ENCODE measurements at places on chromosomes 13 and 19. TPM values are rescaled to one million over a fixed set of nuclear protein-coding genes. Genes with fewer than 3 reads are reported as not detected.

CACNG6 gene
- not detected for polyA plus RNA-seq

LRRC4B gene
- polyA plus RNA-seq = 2.0 TPM

C13orf42 gene
- not detected for polyA plus RNA-seq

DNA sequence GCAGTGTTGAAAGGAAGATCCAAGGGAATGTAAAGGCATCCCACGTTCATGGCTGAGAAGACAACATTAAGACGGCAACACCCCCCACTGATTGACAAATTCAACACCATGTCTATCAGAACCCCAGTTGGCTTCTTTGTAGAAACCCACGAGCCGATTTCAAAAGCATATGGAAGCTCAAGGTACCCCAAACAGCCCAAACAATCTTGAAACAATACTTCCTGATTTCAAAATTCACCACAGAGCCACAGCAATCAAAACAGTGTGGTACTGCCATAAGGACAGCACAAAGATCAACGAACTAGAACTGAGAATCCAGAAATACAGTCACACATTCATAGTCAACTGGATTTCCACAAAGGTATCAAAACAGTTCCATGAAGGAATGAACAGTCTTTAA, 6.2 kb downstream of the MIER2 start:
- no peak for DNase-seq

- no peak for DNase-seq
Observed at GRCh38 chr19:28489776-28490175, 723.2 kb downstream of the UQCRFS1 start.

DNA sequence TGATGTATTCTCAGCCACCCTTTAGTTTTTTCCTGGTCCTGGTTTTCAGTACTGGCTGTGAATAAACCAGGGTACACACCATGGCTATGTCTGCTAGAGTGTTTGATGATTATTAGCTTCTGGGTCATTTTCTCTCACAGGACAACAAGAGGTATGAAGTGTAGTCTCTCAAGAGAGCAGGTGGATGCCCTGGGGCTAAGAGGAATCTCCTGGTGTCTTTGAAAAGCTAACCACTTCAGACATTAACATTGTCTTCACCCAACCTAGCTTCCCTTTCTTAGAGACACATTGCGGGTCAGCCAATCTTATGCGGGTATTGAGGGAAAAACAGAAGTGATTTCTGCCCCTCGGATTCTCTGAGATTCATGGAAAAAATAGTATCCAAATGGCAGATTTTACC, 1.6 kb downstream of the ZNF730 start:
- no peak for DNase-seq

- DNase-seq = no peak
Observed at GRCh38 chr19:32415246-32415645, 9.7 kb downstream of the DPY19L3 start.

GRCh38 chr13:94829837-94830365, 117.6 kb upstream of the SOX21 start:
- DNase-seq = no peak

DNA sequence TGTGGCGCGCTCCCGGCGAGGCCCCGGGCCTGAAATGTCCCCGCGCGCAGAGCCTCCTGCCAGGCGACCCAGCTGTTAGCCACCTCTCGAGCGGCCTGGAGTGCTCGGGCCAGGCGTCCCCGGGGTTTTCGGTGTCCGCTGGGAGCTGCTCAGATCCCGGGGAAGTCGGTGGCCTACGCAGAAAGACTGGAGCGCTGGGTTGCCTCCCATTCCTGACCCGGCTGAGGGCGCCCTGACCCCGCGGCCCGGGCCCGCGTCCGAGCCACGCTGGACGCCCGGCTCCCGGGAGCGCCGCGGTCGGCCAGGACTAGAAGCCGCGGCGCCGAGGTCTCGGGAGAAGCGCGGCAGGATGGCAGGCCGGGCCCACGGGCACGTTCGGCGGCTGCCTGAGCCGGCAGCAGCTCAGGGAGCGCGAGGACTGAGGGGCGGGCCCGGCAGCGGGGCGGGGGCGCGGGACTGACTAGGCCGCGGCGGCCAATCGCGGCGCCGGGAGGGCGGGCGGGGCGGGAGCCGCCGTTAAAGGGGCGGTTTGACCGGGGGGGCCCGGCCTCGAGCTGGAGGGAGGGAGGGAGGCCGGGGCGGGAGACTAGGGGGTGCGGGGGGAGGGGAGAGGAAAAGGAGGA, 1.3 kb upstream of the ZIC2 start:
- peak; percentile 90 for DNase-seq

DNA sequence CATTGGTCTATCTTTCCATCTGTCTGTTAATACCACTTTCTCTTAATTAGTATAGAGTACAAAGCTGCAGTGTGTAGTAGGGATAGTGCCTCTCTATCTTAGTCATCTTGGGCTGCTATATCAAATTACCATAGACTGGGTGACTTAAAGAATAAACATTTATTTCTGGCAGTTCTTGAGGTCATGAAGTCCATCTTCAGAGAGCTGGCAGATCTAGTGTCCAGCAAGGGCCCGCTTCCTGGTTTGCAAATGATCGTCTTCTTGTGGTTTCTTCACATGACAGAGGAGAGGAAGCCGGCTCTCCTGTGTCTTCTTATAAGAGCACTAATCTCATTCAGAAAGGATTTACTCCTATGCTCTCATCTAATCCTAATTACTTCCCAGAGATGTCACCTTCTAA, 6.1 kb downstream of the ZNF700 start:
- DNase-seq = no peak

- no peak for DNase-seq
Observed at GRCh38 chr19:329876-330275, 14.7 kb downstream of the MIER2 start.

All from K562 (cell line).